ENCODE measurements at places on chromosomes 2 and 18.

DNA sequence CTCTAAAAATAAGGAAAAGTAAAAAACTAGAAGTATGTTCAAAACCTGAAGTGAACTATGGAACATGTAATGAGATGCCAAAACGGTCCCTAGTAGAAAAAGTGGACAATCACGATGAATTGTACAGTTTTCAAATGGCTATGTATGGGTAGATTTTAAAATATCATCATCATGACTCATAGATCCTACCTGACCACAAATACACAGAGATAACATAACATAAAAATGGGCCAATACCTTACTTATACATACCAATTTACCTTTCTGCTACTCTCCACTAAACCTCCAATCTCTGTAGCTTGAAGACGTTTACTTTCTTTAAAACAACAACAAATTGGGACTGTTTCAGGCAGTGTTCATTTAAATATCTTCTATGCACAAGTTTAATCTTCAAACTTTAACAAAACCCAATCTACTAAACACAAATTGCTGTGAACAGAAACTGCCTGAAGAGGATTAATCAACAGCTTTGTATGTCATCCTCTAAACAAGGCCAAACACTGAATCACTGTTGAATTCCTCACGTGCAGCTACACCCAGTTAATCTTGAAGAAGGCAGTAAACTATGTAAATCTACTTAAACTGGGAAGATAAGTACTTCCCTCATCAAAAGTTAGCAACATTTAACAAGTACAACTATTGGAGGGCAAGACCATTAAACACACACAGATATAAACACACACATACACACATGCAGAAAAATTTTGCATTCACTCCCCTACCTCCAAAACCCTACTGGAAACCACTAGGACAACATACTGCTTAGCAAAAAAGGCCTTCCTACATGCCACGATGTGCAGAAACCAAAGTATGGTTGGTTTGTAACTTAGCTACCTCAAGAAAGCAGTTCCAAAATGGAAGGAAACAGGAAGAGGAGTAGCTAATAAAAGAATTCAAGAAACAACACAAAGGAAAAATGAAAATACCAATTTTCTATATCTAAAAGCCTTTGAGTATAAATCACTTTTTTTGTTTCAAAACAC lies 90.3 kb downstream of the RBMS1 start:
- no peak for DNase-seq

DNA sequence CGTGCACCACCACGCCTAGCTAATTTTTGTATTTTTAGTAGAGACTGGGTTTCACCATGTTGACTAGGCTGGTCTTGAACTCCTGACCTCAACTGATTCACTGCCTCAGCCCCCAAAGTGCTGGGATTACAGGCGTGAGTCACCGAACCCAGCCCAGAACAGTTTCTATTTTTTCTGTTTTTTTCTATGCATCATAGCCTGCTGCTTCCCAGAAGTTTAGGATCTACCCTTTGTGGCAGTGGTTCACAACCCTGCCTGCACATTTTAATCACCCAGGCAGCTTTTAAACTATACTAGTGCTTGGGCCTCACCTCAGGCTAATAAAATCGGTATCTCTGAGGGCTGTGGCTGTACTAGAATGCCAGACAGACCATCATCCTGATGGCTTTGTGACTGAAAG lies 39.7 kb upstream of the SOCS6 start:
- no peak for DNase-seq

- DNase-seq: no peak
Measured at GRCh38 chr2:110840508-110840907, 108.1 kb downstream of the ACOXL start.

GRCh38 chr2:189391201-189391600 lies 50.1 kb upstream of the WDR75 start:
- DNase-seq: no peak

- no peak for DNase-seq
Measured at GRCh38 chr2:207185372-207185771, 19.6 kb upstream of the KLF7 start.

DNA sequence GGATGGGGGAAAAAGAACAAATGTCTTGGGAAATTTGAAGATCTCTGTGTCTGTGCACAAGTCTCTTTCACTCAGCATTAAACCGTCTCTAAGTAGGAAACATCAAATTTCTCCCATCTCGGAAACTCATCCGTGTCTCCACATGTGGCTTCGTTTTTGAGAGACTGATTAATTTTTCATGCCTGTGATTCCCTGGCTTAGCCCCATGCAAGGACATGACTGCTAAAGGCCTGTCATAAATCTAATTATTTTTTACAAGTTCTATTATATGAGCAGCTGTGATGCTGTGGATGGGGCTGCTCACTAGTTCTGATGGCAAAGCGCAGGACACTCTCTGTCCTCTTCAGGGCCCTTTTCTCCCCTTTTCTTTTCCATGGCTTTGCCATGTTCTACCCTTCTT lies 129.1 kb downstream of the RGPD3 start:
- DNase-seq: no peak

- DNase-seq: no peak
Measured at GRCh38 chr2:55876429-55877086, 47.0 kb downstream of the EFEMP1 start.

Measured in NCI-H1436 (cell line).